ENCODE measurements at places on chromosomes 5 and 9. TPM values are rescaled to one million over a fixed set of nuclear protein-coding genes. Genes with fewer than 3 reads are reported as not detected.

The NRG2 gene
- total RNA-seq, result not detected

The SPATA31A3 gene
- total RNA-seq, result not detected

DNA sequence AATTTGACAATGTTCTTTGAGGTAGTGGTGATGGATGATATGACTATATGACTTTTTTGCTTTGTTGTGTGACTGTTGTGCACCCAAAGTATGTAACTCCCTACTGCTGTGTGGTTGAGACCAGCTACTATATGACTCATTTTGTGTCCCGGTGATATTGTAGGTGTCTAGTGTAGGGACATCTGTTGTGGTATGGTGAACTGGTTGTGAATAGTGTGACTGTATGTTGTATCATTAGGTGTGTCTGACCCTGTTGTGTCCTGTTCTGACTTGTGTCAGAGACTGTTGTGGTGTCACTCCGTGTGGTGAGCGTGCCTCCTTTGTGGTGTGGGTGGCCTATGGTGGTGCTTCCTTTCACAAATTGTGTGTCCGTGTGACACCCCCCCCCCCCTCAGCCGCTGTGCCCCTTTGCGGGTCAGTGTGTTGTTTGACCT lies 11.2 kb upstream of the CXXC5 start:
- H3K4me1 ChIP-seq, result peaks cover 40% of the 10 kb centered on the region
- H3K27me3 ChIP-seq, result no peaks in the 10 kb centered on the region
- peak overlapping the region; percentile 65 for H3K27ac ChIP-seq
- peak overlapping the region; percentile 24 for H3K4me3 ChIP-seq
- H3K36me3 ChIP-seq, result peaks cover 4% of the 10 kb centered on the region

GRCh38 chr5:76256116-76256889 lies 146.8 kb upstream of the IQGAP2 start:
- H3K27ac ChIP-seq, result no peak overlapping the region
- H3K36me3 ChIP-seq, result no peaks in the 10 kb centered on the region
- no peak overlapping the region for H3K4me3 ChIP-seq

- H3K27ac ChIP-seq, result no peak overlapping the region
- H3K4me3 ChIP-seq, result no peak overlapping the region
- no peaks in the 10 kb centered on the region for H3K4me1 ChIP-seq
- H3K36me3 ChIP-seq, result no peaks in the 10 kb centered on the region
- peaks cover 3% of the 10 kb centered on the region for H3K27me3 ChIP-seq
Observed at GRCh38 chr9:69391487-69391886, 66.5 kb downstream of the ENTREP1 start.

DNA sequence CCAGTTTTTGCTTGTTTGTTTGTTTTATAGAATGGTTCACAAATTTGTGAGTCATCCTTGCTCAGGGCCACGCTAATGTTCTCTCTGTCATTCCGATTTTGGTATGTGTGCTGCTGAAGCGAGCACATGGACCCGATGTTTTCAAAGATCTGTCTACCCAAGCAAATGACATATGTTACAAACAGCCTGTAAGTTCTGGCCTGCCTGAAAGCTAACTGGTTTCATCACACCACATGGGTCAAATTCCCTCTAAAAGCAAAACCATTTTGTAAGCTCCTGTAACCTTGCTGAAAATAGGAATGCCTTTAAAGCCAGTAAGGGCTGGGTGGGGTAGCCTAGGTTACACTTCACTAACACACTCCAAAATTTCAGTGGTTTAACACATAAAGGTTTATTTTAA lies 25.4 kb downstream of the DMRT3 start:
- H3K27me3 ChIP-seq, result peaks cover 6% of the 10 kb centered on the region
- peaks cover 3% of the 10 kb centered on the region for H3K4me1 ChIP-seq
- no peak overlapping the region for H3K4me3 ChIP-seq
- no peaks in the 10 kb centered on the region for H3K36me3 ChIP-seq
- DNase-seq, result no peak
- H3K27ac ChIP-seq, result no peak overlapping the region

- no peak overlapping the region for H3K4me3 ChIP-seq
- DNase-seq, result no peak
- no peaks in the 10 kb centered on the region for H3K27me3 ChIP-seq
- H3K27ac ChIP-seq, result no peak overlapping the region
- no peaks in the 10 kb centered on the region for H3K36me3 ChIP-seq
Observed at GRCh38 chr5:7181841-7182240, 214.1 kb upstream of the ADCY2 start.

DNA sequence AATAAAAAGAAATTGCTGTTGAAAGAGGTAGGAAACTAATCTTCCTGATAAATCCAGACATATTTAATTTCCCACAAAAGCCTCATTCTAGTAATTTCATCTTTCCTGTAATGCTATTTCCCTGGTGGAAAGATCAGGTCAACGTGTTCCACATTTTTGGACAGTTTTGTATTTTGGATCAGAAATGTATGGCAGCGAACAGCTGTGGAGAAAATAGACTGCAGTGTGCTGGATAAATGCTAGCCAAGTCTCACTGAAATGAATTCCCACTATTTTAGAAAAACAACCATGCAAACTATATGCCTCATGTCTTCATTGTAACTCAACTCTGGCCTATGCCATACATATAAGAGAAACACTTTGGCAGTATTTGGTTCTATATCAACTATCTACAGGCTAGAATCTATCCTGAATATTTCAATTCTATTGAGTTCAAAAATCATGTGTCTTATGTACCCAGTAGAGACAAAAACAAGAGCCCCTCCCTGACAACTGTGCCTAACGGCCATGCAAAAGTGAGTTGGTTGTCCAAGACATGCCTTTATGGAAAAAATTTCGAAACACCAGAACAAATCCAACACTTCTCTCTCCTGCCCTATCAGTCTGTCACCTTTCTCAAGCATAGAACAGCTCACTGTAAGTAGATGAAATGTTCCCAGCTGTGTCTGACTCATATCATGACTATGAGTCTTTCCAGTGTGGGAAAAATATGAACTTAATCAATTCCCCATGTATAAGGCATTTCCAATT lies 191.3 kb upstream of the NREP start:
- H3K27me3 ChIP-seq, result peaks cover 3% of the 10 kb centered on the region
- H3K36me3 ChIP-seq, result no peaks in the 10 kb centered on the region
- H3K4me1 ChIP-seq, result no peaks in the 10 kb centered on the region
- H3K27ac ChIP-seq, result no peak overlapping the region
- no peak for DNase-seq

DNA sequence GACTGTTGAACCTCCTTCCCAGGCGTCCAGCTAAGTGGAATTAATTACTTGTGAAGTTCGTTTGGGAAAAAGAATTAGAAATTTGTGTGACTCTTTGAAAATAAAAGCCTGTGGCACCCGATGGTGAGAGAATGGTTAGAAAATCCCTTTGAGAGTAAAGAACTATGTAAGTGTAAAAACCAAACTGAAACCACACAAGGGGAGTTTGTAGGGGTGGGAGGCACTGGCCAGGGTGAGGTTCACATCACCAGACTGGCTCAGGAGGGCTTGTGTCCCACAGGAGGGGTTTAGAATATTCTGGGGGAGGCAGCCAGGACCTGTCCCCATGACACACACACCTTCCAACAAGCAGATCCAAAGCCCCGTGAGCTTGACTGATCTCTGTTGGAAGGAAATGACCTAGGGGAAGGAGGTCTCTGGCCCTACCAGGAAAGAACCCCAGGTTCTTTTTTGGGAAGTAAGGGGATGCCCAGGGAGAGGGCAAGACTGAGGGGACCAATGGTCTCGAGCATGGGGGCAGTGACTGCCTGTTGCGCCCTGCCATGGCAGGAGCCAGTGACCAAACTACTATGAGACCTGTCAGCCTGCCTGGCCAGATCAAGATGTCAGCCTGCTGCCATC lies 4.3 kb downstream of the SPATA24 start:
- peaks cover 32% of the 10 kb centered on the region for H3K4me1 ChIP-seq
- peaks cover 15% of the 10 kb centered on the region for H3K36me3 ChIP-seq
- no peak overlapping the region for H3K4me3 ChIP-seq
- no peaks in the 10 kb centered on the region for H3K27me3 ChIP-seq
- peak; percentile 37 for DNase-seq

- H3K27me3 ChIP-seq, result no peaks in the 10 kb centered on the region
- H3K36me3 ChIP-seq, result peaks cover 14% of the 10 kb centered on the region
- H3K4me1 ChIP-seq, result peaks cover 88% of the 10 kb centered on the region
- H3K4me3 ChIP-seq, result peak overlapping the region; percentile 60
Observed at GRCh38 chr9:131418143-131419025, 24.5 kb downstream of the PRRC2B start.

- no peak overlapping the region for H3K4me3 ChIP-seq
- no peak for DNase-seq
- no peaks in the 10 kb centered on the region for H3K27me3 ChIP-seq
- peaks cover 62% of the 10 kb centered on the region for H3K36me3 ChIP-seq
- peak overlapping the region; percentile 80 for H3K27ac ChIP-seq
Observed at GRCh38 chr5:35877655-35878054, 21.0 kb downstream of the IL7R start.

GRCh38 chr9:83281306-83282255 lies 218.6 kb upstream of the RASEF start:
- DNase-seq, result no peak
- no peaks in the 10 kb centered on the region for H3K4me1 ChIP-seq
- no peak overlapping the region for H3K4me3 ChIP-seq

- H3K27me3 ChIP-seq, result no peaks in the 10 kb centered on the region
- no peaks in the 10 kb centered on the region for H3K36me3 ChIP-seq
- H3K4me3 ChIP-seq, result no peak overlapping the region
- no peak for DNase-seq
- H3K27ac ChIP-seq, result no peak overlapping the region
Observed at GRCh38 chr9:9173264-9173663, 1373.7 kb upstream of the DMAC1 start.

DNA sequence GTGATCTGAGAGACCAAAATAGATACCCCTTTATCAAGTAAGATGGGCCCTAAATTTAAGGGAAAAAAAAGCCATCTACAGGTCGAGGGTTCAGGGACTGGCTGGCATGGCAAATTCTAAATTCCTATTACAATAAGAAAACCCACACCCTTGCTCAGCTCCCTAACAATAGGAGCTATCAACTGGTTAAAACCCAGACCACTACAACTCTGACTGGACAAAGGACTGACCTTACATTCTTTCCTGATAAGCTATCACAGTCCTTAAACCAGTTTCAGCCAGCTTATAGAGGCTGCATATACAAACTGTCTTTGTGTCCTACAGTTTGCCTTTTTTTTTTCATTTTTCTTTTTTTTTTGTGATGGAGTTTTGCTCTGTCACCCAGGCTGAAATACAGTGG lies 803.6 kb downstream of the NR2F1-AS1 start:
- no peak overlapping the region for H3K27ac ChIP-seq
- no peak overlapping the region for H3K4me3 ChIP-seq
- H3K27me3 ChIP-seq, result no peaks in the 10 kb centered on the region
- no peak for DNase-seq
- H3K36me3 ChIP-seq, result no peaks in the 10 kb centered on the region

- H3K27ac ChIP-seq, result no peak overlapping the region
- H3K4me1 ChIP-seq, result no peaks in the 10 kb centered on the region
- no peak for DNase-seq
- no peaks in the 10 kb centered on the region for H3K36me3 ChIP-seq
- no peak overlapping the region for H3K4me3 ChIP-seq
- H3K27me3 ChIP-seq, result no peaks in the 10 kb centered on the region
Observed at GRCh38 chr9:91751922-91752321, 198.1 kb downstream of the ROR2 start.

- DNase-seq, result no peak
- H3K36me3 ChIP-seq, result no peaks in the 10 kb centered on the region
- no peak overlapping the region for H3K4me3 ChIP-seq
- H3K27ac ChIP-seq, result no peak overlapping the region
Observed at GRCh38 chr5:102611312-102611711, 112.5 kb upstream of the SLCO6A1 start.

DNA sequence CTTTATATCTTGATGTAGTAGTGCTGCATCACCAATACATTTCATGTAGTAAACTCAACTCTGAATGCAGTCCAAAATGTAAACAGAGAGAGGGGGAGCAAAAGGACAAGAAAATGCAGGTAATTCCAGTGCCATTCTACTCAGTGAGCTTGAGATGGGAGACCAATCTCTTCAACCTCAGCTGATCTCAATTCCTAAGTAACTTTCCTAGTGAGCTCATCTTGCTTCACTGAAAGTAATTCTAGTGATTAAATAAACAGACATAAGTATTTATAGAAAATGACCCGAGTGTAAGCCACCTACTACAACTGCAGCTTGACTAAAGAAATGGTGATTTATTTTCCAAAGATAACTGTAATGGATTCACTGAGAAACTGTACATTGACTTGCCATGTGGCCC lies 424.5 kb downstream of the DMRT2 start:
- no peaks in the 10 kb centered on the region for H3K36me3 ChIP-seq
- H3K27me3 ChIP-seq, result no peaks in the 10 kb centered on the region
- no peak overlapping the region for H3K27ac ChIP-seq
- peaks cover 9% of the 10 kb centered on the region for H3K4me1 ChIP-seq

- H3K4me1 ChIP-seq, result peaks cover 91% of the 10 kb centered on the region
- no peaks in the 10 kb centered on the region for H3K27me3 ChIP-seq
- no peak overlapping the region for H3K4me3 ChIP-seq
- no peak for DNase-seq
Observed at GRCh38 chr5:80207832-80208231, 48.0 kb downstream of the SERINC5 start.

DNA sequence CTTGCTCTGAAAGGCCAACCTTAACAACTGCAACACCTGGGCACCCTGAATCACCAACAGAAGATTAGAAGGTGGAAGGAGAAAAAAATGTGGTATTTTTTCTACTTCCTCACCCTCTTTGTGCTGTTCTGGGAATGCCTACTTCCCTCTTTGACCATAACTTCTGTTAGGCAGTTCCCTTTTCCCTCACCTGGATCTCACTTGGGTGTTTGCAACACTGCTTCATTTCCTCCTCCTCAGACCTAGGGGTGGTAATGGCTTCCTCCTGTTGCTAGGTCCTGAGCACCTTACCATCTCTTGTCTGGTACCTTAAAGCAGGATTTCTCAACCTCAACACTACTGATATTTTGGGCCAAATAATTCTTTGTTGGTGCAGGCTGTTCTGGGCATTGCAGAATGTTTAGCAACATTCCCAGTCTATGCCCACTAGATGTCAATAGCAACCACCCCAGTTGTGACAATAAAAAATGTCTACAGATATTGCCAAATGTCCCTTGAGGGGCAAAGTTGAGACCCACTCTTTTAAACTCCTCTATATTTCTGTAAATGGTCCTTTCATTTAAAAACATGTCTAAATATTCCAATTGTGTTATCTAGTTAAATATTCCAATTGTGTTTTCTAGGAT lies 300.0 kb upstream of the VLDLR start:
- no peaks in the 10 kb centered on the region for H3K36me3 ChIP-seq
- no peaks in the 10 kb centered on the region for H3K4me1 ChIP-seq
- no peak for DNase-seq
- H3K27ac ChIP-seq, result no peak overlapping the region
- no peak overlapping the region for H3K4me3 ChIP-seq
- H3K27me3 ChIP-seq, result peaks cover 1% of the 10 kb centered on the region

DNA sequence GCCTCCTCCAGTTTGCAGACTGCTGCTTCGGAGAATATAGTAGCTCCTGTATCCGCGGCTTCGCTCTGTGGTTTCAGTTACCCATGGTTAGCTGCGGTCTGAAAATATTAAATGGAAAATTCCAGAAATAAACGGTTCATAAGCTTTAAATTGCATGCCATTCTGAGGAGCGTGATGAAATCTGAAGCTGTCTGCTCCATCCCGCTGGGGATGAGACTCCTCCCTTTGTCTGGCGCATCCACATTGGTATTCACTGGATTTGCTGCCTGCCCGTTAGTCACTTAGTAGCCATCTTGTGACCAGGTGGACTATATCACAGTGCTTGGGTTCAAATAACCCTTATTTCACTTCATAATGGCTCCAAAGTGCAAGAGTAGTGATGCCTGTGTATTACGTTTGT lies 36.3 kb downstream of the MSX2 start:
- no peak for DNase-seq
- H3K27ac ChIP-seq, result no peak overlapping the region
- H3K36me3 ChIP-seq, result no peaks in the 10 kb centered on the region
- H3K4me1 ChIP-seq, result no peaks in the 10 kb centered on the region
- H3K4me3 ChIP-seq, result no peak overlapping the region

- H3K27ac ChIP-seq, result peak within 1 kb of the TSS; percentile 44
- no peaks in the 10 kb centered on the region for H3K27me3 ChIP-seq
- H3K4me3 ChIP-seq, result peak within 1 kb of the TSS; percentile 16
- DNase-seq, result peak; percentile 79
Observed at GRCh38 chr9:34651876-34652601, at the start of gene IL11RA. TSS of gene IL11RA (plus strand) at chr9:34652185. CDS start at chr9:34655218, 3,033 bp downstream.

Data from activated CD4-positive, alpha-beta memory T cell treated with anti-CD3 and anti-CD28 coated beads for 36 hours (primary cell).